Glomerular endothelial cell (primary cell): ENCODE measurements at places on chromosomes 11 and 22. TPM values are rescaled to one million over a fixed set of nuclear protein-coding genes. Genes with fewer than 3 reads are reported as not detected.

Gene ART1
- not detected in 2 replicates for total RNA-seq

Gene GAL3ST1
- total RNA-seq, result 0.19 TPM in 1 of 2 replicates, not detected in the other

Gene LRRC10B
- 0.18 TPM in 1 of 2 replicates, not detected in the other for total RNA-seq

Gene OR5AK2
- total RNA-seq, result not detected in 2 replicates

Gene HBD
- total RNA-seq, result not detected in 2 replicates

Gene C11orf42
- total RNA-seq, result not detected in 2 replicates

Gene BANF1
- total RNA-seq, result 55.3 and 90.4 TPM in 2 replicates

Gene OR52I2
- total RNA-seq, result not detected in 2 replicates

Gene PLEKHA7
- 0.18 and 0.39 TPM in 2 replicates for total RNA-seq

DNA sequence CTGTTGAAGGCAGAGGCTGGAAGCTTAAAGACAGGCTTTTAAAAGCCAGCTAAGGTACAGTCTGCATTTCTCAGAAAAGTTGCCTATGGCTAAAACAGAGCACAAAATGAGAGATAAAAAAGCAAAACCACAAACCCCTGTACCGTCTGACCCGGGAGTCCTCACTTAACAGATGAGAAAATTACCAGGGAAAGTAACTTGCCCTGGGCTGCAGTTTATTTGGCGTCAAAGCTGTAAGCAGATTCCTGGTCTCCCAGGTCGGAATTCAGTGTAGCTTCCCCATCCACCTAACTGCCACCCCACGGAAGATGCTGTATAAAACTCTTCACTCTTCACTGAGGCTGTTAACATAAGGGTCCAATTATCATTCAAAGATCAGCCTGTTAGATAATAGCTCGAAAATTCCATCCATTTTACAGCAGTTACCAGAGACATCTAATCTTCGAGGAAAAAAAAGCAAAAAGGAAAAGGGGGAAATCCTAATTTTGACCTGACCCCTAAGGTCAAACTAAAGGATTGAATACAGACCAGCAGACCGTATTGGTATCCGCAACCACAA is 1.5 kb downstream of the TCF20 start:
- no peak for DNase-seq

GRCh38 chr11:106939157-106939556 is 79.1 kb downstream of the GUCY1A2 start:
- DNase-seq, result no peak

- no peak for DNase-seq
Observed at GRCh38 chr11:13126430-13126829, 117.3 kb downstream of the RASSF10 start.

GRCh38 chr11:111770581-111771134 is 4.5 kb upstream of the PPP2R1B start:
- DNase-seq, result no peak

DNA sequence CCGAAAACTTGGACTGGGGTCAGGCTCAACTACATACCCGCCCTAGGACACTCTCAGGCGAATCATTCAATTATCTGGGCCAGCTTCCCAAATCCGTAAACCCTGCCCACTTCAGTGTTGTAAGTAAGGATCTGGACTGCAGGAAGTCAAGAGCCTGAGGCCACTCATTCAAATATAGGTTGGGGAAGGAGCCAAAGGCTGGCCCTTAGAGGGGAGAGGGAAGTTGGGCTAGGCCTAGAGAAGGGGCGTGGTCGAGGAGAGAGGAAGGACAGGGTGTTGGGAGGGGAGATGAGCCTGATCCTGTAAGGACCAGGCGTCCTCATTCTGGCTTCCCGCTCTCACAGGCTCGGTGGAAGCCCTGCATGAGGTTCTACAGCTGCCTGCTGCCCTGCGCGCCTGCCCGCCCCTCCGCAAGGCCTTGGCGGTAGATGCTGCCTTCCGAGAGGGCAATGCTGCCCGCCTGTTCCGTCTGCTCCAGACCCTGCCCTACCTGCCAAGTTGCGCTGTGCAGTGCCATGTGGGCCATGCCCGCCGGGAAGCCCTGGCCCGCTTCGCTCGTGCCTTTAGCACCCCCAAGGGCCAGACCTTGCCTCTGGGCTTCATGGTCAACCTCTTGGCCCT is 3.0 kb downstream of the SAC3D1 start:
- no peak for DNase-seq

DNA sequence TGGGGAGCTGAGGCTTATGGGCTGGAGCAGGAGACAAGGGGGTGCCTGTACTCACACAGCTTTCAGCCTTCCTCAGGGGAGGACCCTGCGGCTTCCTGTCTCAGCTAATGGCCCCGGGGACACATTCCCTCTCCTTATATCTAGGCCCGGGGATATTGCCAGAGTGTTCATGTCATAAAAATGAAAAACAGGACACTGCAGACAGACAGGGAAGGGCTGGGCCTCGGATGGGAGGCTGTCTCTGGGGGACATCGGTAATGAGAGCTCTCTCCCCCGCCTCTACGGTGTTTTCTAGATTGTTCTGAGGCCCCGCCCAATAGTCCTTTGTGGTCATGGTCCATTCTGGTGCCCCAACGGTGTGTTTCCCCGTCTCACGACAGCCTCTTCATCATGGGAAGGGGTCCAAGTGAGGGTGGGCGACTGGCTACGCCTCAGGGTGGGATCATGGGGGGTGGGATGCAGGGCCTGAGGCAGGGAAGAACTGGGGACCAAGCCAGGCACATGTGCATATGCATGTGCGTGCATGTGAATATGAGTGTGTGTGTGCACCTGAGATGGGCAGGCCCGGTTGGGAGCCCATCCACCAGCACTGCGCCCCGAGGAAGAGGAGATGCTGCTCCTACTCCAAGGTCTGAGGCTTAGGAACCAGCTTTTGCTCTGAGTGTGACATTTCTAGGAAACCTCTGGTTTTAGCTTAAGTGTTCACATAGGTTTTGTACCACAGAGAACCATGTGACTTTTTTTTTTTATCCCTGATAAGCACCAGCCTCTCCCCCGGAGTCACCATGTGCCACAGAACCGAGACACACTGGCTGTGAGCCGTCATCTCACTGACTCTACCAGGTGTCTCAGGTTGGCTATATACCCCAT is 5.3 kb downstream of the ARVCF start:
- no peak for DNase-seq

- no peak for DNase-seq
Observed at GRCh38 chr11:57493507-57494503, 21.7 kb downstream of the SLC43A1 start.

GRCh38 chr11:67270256-67271204 is 4.3 kb downstream of the GRK2 start:
- DNase-seq, result no peak

GRCh38 chr11:101618709-101619108 is 34.9 kb upstream of the TRPC6 start:
- DNase-seq, result no peak

- DNase-seq, result no peak
Observed at GRCh38 chr22:41263704-41264103, 22.3 kb downstream of the RANGAP1 start.

GRCh38 chr11:70783356-70783755 is 385.0 kb downstream of the CTTN start:
- DNase-seq, result no peak

DNA sequence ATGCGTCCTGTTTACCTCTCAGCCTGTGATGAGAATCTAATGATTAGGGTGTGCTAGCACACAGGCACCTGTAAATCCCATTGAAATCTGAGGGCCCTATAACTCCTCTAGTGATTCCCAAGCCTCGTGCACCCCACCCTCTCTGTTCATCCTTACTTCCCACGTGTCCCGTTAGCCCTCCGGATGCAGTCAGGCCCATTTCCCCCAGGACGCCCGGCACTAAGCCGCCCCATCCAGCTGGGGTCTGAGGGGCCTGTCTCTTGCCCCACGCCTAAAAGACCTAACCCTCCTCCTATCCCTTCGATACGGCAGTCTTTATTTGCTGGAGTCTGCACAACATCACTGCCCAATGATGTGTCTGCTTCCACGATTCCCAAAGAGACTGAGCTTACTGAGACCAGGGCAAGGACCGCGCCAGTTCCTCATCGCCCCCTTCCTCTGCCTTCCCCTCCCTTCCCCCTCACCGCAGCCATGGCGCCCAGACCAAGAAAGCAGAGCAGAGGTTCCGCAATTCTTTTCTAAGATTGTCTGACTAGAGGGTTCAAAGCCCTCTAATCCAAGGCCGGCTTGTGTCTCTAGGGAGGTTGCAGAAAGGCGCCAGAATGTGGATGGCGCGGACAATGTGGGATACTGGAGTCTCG is 1.1 kb upstream of the FADS2 start:
- no peak for DNase-seq

- DNase-seq, result no peak
Observed at GRCh38 chr11:92253945-92254344, 29.3 kb downstream of the FAT3 start.

DNA sequence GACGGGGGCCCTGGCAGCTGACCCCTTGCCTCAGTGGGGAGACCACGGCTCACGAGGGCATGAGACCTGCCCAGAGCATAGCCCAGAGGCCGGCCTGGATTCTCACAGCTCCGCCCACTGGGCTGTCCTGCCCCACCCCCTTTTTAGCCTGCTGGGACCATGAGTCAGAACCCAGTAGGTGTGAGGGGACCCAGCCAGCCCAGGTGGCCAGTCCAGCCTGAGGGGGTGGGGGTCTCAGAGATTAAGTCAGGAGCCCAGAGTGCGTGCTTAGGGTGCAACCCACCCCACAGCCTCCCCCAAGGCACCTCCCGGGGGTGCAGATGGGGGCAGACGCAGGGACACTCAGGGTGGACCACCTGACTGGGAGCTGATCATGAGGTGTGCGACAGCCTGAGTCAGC is 40.1 kb upstream of the PPARA start:
- DNase-seq, result no peak
